HFFc6 (cell line): ENCODE measurements at places on chromosomes 12 and 14. TPM values are rescaled to one million over a fixed set of nuclear protein-coding genes. Genes with fewer than 3 reads are reported as not detected.
A peak's percentile ranks its signal among the peaks of the same experiment; 100 is the strongest.

DNA sequence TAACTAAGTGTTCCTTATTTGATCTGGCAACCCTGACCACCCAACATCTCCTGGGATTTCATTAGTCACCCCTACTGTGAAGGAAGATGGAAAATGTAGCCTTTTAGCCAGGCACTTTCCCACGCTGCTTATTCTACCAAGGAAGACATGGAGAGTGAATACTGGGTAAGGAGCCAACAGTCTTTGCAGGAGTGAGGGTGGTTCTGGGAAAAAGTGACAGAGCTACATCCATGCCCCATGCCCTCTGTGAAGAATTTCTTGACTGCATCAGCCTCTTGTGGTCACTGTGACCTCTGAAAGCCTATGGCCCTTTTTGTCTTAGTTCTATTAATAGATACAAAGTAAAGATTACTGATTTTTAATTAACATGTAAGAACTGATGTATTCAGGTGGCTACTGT is 196.0 kb upstream of the EEA1 start:
- no peak overlapping the region for H3K27ac ChIP-seq
- no peak for DNase-seq
- H3K4me3 ChIP-seq, result no peak overlapping the region
- no peaks in the 10 kb centered on the region for H3K36me3 ChIP-seq
- no peaks in the 10 kb centered on the region for H3K27me3 ChIP-seq

- H3K4me3 ChIP-seq, result peak overlapping the region; percentile 99
- no peaks in the 10 kb centered on the region for H3K27me3 ChIP-seq
- H3K27ac ChIP-seq, result no peak overlapping the region
- H3K36me3 ChIP-seq, result peaks cover 10% of the 10 kb centered on the region
Measured at GRCh38 chr12:62261876-62262517, 1.8 kb downstream of the USP15 start.

SIX1 gene
- total RNA-seq, result 5.4 and 5.9 TPM in 2 replicates

GRCh38 chr14:89227496-89227836 is 189.6 kb downstream of the FOXN3 start:
- no peaks in the 10 kb centered on the region; the same call in none of the 2 replicates for H3K27me3 ChIP-seq
- no peak overlapping the region for H3K27ac ChIP-seq
- H3K4me3 ChIP-seq, result no peak overlapping the region
- no peak for DNase-seq

GRCh38 chr12:62659453-62660295 is 193.0 kb downstream of the MON2 start:
- peaks cover 20% of the 10 kb centered on the region for H3K4me1 ChIP-seq
- peaks cover 12% of the 10 kb centered on the region for H3K36me3 ChIP-seq
- DNase-seq, result no peak
- no peak overlapping the region for H3K27ac ChIP-seq
- H3K4me3 ChIP-seq, result no peak overlapping the region

GRCh38 chr12:120960657-120961056 is 17.7 kb upstream of the HNF1A start:
- no peaks in the 10 kb centered on the region for H3K36me3 ChIP-seq
- H3K27me3 ChIP-seq, result peaks cover 17% of the 10 kb centered on the region
- no peak overlapping the region for H3K4me3 ChIP-seq
- peaks cover 9% of the 10 kb centered on the region for H3K4me1 ChIP-seq

PKP2 gene
- total RNA-seq, result not detected in 3 replicates

GRCh38 chr12:86719381-86719780 is 463.2 kb upstream of the MGAT4C start:
- peaks cover 30% of the 10 kb centered on the region for H3K4me1 ChIP-seq
- H3K27ac ChIP-seq, result no peak overlapping the region
- peaks cover 9% of the 10 kb centered on the region for H3K36me3 ChIP-seq
- no peak overlapping the region for H3K4me3 ChIP-seq
- DNase-seq, result peak; percentile 45

LBHD2 gene
- total RNA-seq, result not detected in 3 replicates

DNA sequence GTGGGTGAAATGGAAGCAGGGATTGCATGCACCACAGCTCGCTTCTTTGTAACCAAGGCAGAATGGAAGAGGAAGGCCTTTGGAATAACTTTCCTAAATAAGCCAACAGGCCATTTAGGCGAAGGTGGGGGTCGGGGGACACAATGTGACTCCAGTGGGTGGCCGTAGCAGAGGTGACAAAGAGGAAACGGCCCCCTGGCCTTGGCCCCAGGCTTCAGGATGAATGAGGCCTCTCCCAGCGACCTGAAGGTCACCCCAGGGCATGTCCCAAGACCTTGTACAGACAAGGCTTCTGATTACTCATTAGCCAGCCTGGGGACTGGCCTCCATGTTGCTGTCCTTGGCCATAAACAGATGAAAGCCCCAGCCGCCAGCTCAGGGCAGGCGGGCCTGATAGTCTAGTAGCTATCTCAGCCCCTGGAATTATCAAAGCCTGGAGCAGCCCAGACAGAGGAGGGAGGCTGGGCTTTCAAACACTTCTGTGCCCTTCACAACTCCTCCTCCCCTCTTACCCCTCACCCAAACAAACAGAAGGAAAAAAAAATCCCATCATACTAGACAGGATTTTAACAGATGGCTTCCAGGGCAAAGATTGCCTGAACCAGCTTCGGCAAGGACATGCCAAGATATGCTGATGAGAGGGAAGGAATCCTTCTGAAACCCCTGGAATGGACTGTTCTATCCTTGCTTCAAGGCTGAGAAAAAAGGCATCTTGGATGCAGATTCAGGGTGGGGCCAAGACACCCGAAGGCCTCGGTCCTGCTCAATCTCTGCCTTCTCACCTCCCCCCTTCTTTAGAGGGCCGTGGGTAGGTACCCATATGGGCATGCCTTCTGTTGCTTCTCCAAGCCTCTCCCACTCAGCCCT is 142.3 kb upstream of the PARP11 start:
- no peaks in the 10 kb centered on the region for H3K4me1 ChIP-seq
- H3K4me3 ChIP-seq, result no peak overlapping the region

CLEC4A gene
- total RNA-seq, result 0.25 to 0.96 TPM (median 0.38 TPM) in 3 replicates

GRCh38 chr12:21992823-21993222 is 51.6 kb upstream of the ABCC9 start:
- peaks cover 6% of the 10 kb centered on the region; the same call in 1 of the 2 replicates for H3K27me3 ChIP-seq
- no peaks in the 10 kb centered on the region for H3K36me3 ChIP-seq
- H3K4me1 ChIP-seq, result peaks cover 7% of the 10 kb centered on the region; the same call in 1 of the 2 replicates
- no peak for DNase-seq
- H3K27ac ChIP-seq, result no peak overlapping the region

- no peak for DNase-seq
- H3K27ac ChIP-seq, result no peak overlapping the region
- 0 out of 2 replicates have a peak, but pooled peaks cover 5% of the 10 kb centered on the region for H3K27me3 ChIP-seq
- no peaks in the 10 kb centered on the region for H3K36me3 ChIP-seq
- H3K4me1 ChIP-seq, result no peaks in the 10 kb centered on the region
Measured at GRCh38 chr12:14619741-14620501, 52.2 kb upstream of the PLBD1 start.

- H3K27ac ChIP-seq, result peak overlapping the region; percentile 81
- H3K4me1 ChIP-seq, result peaks cover 53% of the 10 kb centered on the region
- H3K36me3 ChIP-seq, result peaks cover 39% of the 10 kb centered on the region
Measured at GRCh38 chr12:46357438-46358324, 14.9 kb downstream of the SLC38A2 start.

GYS2 gene
- total RNA-seq, result not detected in 3 replicates

CDCA3 gene
- total RNA-seq, result 27.5 to 62.5 TPM (median 48.8 TPM) in 3 replicates

TBX3 gene
- 113 to 145 TPM (median 122 TPM) in 3 replicates for total RNA-seq

GRCh38 chr12:55624056-55624455 is 12.6 kb upstream of the OR10P1 start:
- H3K27ac ChIP-seq, result no peak overlapping the region
- no peaks in the 10 kb centered on the region for H3K36me3 ChIP-seq
- H3K27me3 ChIP-seq, result peaks cover 22% of the 10 kb centered on the region
- H3K4me3 ChIP-seq, result no peak overlapping the region
- DNase-seq, result no peak
- H3K4me1 ChIP-seq, result peaks cover 10% of the 10 kb centered on the region

DNA sequence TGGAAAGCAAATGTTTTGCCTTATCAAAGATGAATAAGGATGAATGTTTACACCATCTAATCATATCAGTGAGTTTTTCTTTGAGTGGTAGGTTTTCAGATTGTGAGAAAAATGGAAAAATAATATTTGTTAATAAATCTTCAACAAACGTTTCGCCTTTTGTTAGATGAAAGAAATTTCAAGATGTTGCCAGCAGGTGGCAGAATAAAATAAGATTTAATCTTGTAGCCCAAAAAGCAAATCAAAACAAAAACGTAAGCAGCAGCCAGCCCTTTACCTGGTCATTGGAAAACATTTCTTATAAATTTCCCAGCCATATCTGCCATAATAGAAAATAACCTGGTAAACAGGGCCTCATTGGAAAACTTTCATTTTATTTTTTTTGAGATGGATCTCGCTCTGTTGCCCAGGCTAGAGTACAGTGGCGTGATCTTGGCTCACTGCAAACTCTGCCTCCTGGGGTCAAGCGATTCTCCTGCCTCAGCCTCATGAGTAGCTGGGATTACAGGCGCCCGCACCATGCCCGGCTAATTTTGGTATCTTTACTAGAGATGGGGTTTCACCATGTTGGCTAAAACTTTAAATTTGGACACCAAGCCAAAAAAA is 15.4 kb upstream of the TMEM120B start:
- peak; percentile 51 for DNase-seq
- no peaks in the 10 kb centered on the region for H3K4me1 ChIP-seq
- H3K4me3 ChIP-seq, result no peak overlapping the region
- no peaks in the 10 kb centered on the region; the same call in 1 of the 2 replicates for H3K27me3 ChIP-seq

NID2 gene
- 104 to 125 TPM (median 119 TPM) in 3 replicates for total RNA-seq

- no peak overlapping the region for H3K4me3 ChIP-seq
- H3K27ac ChIP-seq, result no peak overlapping the region
- H3K36me3 ChIP-seq, result peaks cover 8% of the 10 kb centered on the region
- DNase-seq, result no peak
- no peaks in the 10 kb centered on the region for H3K27me3 ChIP-seq
Measured at GRCh38 chr14:31430634-31431264, 10.4 kb upstream of the HEATR5A start.

PLEKHD1 gene
- 0.05 to 0.06 TPM in 2 of 3 replicates, not detected in the other for total RNA-seq

TMPRSS12 gene
- total RNA-seq, result not detected in 3 replicates

DNA sequence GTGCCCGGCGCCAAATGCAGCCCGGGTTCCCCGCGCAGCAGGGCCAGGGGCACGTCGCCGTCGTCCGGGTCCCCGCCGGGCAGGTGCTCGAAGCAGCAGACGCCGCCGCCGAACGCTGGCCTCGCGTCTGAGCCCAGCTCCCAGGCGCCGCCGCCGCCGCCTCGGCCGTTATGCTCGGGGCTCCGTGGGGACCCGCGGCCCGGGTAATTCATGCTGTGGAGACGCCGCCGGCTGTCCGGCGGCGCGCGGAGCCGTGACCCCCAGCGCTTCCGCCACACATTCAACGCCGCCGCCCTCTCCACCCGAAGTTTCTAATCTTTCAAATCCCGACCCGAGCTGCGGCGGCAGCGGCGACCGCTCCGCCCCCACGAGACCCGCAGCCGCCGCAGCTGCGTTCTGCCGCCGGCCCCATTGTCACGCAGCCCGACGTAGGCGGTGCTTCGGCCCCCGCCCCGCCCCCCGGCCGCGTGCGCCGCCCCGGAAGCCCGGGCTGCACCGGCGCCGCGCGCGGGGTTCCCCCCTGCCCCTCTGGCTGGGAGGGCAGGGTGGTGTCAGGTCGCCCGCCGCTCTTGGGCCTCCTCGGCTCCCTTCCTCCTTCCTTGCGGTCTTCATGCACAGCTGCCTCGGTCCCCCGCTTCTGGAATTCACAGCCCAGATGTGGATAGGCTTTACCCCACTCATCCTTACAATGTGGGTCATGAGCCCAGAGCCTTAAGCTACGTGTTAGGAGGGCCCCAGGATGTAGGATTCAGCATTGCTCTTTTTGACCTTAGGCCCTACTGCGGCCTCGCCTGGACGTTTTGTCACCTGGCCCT is at the start of gene DDHD1:
TSS of gene DDHD1 (minus strand) at position 437 of the 815 bp plus-strand sequence. CDS start at position 212, 225 bp downstream.
- H3K27me3 ChIP-seq, result no peaks in the 10 kb centered on the region; the same call in 1 of the 2 replicates
- H3K4me1 ChIP-seq, result peaks cover 37% of the 10 kb centered on the region
- DNase-seq, result peak; percentile 29
- H3K4me3 ChIP-seq, result peak within 1 kb of the TSS; percentile 100
- peak within 1 kb of the TSS; percentile 94 for H3K27ac ChIP-seq

ALDH1L2 gene
- total RNA-seq, result 42.0 to 49.1 TPM (median 46.0 TPM) in 3 replicates

MIP gene
- total RNA-seq, result 0.25 TPM in 1 of 3 replicates, not detected in the others

- H3K36me3 ChIP-seq, result no peaks in the 10 kb centered on the region
- no peak for DNase-seq
- no peak overlapping the region for H3K27ac ChIP-seq
- H3K4me3 ChIP-seq, result no peak overlapping the region
Measured at GRCh38 chr12:32502693-32503502, 103.5 kb downstream of the FGD4 start.

ADGRD1 gene
- not detected in 3 replicates for total RNA-seq

GRCh38 chr14:50311337-50311971 is 575 bp downstream of the L2HGDH start:
- 0 out of 2 replicates have a peak, but pooled peaks cover 3% of the 10 kb centered on the region for H3K27me3 ChIP-seq
- H3K4me1 ChIP-seq, result peaks cover 25% of the 10 kb centered on the region
- peak overlapping the region; percentile 94 for H3K4me3 ChIP-seq
- peak overlapping the region; percentile 96 for H3K27ac ChIP-seq
- H3K36me3 ChIP-seq, result peaks cover 20% of the 10 kb centered on the region

CLEC2A gene
- total RNA-seq, result not detected in 2 replicates

KRT6C gene
- not detected in 3 replicates for total RNA-seq

NEUROD4 gene
- total RNA-seq, result not detected in 3 replicates

DNA sequence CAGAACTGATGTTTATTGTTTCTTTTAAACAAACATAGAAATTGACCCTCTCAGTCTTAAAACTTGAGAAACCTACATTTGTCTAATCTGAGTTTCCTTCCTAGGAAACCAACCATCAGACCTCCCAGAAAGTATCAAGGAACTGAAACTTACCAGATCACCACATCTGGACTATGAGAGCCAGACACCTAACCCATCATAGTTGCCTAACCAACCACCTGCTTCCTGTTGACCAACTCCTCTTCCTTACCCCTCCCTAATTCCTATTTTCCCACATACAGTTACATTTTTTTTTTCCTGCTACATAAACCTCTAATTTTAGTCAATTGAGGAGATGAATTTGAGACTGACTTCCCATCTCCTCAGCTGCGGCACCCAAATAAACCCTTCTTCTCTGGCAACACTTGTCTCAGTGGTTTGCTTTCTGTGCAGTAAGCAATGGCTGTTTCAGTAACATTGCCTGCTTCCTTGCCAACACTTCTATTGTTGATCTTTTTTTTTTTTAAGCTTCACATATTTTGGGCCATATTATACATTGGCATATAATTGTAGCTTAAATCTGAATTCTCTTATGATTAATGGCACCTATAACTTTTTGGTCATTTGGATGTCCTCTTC is 34.3 kb downstream of the KLRD1 start:
- H3K36me3 ChIP-seq, result 0 out of 2 replicates have a peak, but pooled peaks cover under 1% of the 10 kb centered on the region
- H3K27me3 ChIP-seq, result no peaks in the 10 kb centered on the region; the same call in 1 of the 2 replicates
- no peak for DNase-seq
- H3K4me3 ChIP-seq, result no peak overlapping the region

- H3K4me3 ChIP-seq, result no peak overlapping the region
- peaks cover 7% of the 10 kb centered on the region for H3K27me3 ChIP-seq
- H3K4me1 ChIP-seq, result peaks cover 15% of the 10 kb centered on the region; the same call in 1 of the 2 replicates
- no peak for DNase-seq
- H3K36me3 ChIP-seq, result no peaks in the 10 kb centered on the region
Measured at GRCh38 chr12:20625531-20625930, 69.6 kb upstream of the SLCO1C1 start.

FGF23 gene
- not detected in 3 replicates for total RNA-seq

ALDH2 gene
- total RNA-seq, result 15.7 to 41.6 TPM (median 40.8 TPM) in 3 replicates

- peaks cover 6% of the 10 kb centered on the region for H3K27me3 ChIP-seq
- no peaks in the 10 kb centered on the region; the same call in 1 of the 2 replicates for H3K36me3 ChIP-seq
- H3K4me1 ChIP-seq, result peaks cover 72% of the 10 kb centered on the region
- peak overlapping the region; percentile 98 for H3K27ac ChIP-seq
- H3K4me3 ChIP-seq, result peak overlapping the region; percentile 74
- DNase-seq, result peak; percentile 86
Measured at GRCh38 chr12:52243856-52244614, 11.0 kb downstream of the KRT7 start.
